AG10803 (cell line): ENCODE measurements at places on chromosomes 4 and X.

DNA sequence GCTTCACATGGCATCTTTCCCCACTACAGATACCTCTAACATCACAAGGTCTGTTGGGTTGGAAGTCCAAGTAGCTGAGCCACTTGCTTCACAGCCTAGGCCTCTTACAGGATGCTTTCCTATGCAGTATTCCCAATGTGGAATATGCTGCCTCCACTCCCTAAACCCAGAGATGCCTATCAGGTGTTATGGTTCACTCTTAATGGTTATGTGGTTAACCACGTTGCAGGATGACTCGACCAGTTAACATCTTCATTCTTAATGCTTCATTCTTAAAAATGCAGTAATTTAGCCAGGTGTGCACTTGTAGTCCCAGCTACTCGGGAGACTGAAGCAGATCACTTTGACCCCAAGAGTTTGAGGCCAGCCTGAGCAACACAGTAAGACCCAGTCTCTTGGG, 24.2 kb downstream of the HAUS3 start:
- DNase-seq: peak; percentile 38

GRCh38 chr4:188864741-188865140, 725.5 kb downstream of the TRIML1 start:
- no peak for DNase-seq

- DNase-seq: no peak
Observed at GRCh38 chrX:137342969-137343368, 223.0 kb upstream of the ZIC3 start.

DNA sequence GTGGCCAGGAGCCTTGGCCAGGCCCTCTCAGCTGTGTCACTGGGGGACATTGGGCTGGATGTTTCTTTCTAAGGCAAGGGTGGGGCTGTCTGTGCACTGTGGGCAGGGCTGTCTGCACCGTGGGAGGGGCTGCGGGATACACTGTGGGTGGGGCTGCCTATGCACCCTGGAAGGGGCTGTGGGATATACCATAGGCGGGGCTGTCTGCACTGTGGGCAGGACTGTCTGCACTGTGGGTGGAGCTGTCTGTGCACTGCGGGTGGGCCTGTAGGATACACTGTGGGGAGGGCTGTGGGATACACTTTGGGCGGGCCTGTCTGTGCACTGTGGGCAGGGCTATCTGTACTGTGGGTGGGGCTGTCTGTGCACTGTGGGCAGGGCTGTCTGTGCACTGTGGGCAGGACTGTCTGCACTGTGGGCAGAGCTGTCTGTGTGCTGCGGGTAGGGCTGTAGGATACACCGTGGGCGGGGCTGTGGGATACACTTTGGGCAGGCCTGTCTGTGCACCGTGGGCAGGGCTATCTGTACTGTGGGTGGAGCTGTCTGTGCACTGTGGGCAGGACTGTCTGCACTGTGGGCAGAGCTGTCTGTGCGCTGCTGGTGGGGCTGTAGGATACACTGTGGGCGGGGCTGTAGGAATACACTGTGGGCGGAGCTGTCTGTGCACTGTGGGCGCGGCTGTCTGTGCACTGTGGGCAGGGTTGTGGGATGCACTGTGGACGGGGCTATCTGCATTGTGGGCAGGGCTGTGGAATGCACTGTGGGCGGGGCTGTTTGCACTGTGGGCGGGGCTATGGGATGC, 31.1 kb downstream of the ACOX3 start:
- DNase-seq: peak; percentile 33

GRCh38 chrX:11481035-11481434, 184.7 kb downstream of the ARHGAP6 start:
- DNase-seq: peak; percentile 26

DNA sequence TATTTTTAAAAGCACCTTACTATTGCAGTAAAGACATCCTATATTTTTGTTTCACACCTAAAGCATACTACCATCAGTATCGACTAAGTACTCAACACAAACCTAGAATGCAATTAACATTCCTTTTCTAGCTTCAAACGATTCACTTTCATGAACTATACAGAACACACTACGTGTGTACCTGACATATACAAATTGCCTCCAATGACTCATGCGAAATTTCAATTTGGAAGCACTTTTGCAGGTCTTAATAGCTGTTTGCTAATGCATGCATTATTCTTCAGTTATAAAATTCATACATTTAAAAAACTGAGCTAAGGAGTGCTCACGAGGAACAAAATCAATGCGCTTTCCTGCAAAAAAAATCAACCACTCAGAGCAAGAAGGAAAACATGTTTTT, 19.7 kb upstream of the GPM6B start:
- no peak for DNase-seq

DNA sequence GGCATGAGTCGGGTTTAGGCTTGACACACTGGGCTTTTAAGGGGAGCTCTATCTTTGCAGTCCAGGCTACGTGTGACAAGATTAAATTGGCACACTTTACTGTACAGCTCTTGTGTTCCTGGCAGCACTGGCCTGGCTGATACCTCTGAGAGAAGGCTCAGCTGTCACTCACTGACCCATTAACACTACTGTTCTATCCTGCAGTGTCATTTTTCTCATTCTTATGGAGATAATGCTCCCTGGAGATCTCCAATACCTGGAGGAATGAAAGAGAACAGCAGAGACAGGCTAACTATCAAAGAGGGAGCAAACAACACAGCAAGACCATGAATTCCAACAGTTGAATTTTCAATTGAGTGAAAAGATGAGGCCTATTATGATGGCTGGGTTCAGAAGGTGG, 1.7 kb upstream of the PDHA2 start:
- DNase-seq: no peak

GRCh38 chr4:41181037-41181436, 33.3 kb downstream of the APBB2 start:
- DNase-seq: no peak

DNA sequence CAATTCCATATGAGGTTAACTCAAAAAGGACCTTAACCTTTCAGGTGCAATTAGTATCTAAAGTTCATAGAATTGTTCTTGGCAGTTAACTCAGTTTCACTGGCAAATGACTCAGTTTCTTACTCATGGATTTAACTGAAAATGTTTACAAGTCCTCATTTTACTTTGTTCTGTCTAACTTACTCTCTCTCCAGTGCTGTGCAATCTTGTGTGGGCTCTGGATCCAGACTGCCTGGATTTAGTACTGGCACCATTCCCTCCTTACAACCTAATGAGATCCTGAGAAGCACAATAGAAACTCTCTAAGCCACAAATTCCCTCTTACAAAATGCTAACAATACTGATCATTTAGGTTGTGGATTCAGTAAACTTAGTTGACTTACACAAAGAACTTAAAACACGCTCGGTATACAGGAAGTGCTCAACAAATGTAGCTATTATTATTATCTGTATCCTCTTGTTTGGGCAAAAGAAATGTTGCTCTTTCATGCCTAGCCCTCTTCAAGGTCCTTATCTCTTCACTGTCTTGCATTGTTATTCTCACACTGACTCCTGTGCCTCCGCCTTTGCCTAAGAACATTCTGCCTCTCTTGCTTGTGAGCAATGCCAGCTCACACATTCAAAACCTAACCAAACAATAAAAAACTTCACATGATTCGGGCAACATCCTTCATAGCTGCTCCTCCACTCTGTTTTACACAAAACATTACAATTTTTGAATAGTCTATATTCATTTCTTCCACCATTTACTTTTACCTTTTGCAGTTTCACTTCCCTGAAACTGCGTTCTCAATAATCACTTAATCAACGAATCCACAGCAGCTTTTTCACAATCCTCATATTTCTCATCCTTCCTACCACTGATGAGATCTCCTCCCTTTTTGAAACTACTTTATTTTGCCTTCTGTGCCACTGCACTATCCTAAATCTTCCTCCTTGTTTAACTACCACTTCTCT, 91.8 kb downstream of the PDE5A start:
- DNase-seq: peak; percentile 44

- DNase-seq: no peak
Observed at GRCh38 chr4:161546902-161547301, 616.9 kb downstream of the FSTL5 start.

DNA sequence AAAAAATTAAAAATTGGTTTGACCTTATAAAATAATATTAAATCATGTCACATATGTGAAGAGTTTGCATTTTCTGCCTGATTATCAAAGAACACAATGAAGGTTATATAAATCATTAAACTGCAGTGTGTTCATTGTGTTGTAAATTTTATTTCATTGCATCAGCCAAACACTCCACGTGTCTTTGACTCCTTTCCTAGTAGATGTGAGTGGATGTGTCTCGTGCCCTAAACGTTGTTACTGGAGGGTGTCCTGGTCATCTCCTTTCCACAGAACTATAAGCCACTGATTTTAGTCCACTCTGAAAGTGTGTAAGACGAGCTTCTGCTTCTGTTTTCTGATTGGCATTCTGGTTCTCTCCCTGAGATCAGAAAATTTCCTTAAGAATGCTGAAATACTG, 127.3 kb downstream of the NDST4 start:
- no peak for DNase-seq

DNA sequence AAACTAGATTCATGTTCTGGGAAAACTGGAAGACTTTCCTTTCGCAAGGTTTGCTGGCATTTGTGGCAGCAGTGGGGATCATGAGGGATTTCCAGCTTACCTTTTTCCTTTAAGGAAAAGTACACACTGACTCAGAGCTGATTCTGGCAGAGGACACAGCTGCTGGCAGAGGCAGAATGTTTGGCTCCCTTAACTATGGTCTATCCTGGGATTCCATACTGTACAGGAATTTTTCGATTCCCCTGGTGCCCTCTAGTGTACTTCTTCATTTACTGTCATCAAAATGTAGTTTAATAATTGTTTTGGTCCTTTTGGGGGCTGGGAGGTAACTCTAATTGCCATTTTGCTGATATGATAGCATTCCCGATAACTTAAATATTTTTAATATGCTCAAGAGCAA, 152.7 kb downstream of the GABRG1 start:
- DNase-seq: no peak

- DNase-seq: peak; percentile 15
Observed at GRCh38 chr4:7697343-7697742, 242.3 kb downstream of the AFAP1 start.

DNA sequence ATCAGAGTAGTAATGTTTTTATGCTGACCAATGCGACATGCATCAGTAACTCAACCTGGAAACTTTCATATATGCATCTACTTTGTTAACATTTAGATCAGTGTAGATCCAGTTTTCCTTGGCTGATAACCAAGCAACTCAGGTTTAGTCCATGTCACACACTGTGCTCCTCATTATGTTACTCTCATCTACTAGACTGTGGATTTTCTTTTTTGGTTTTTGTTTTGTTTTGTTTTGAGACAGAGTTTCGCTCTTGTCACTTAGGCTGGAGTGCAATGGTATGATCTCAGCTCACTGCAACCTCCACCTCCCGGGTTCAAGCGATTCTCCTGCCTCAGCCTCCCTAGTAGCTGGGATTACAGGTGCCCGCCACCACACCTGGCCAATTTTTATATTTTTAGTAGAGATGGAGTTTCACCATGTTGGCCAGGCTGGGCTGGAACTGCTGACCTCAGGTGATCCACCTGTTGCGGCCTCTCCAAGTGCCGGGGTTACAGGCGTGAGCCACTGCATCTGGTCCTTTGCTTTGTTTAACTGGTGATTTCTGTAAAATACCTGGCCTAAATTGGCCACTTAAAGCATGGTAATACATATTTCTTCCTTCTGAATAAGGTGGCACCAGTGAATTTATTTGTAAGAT, 48.6 kb downstream of the SMARCAD1 start:
- no peak for DNase-seq

DNA sequence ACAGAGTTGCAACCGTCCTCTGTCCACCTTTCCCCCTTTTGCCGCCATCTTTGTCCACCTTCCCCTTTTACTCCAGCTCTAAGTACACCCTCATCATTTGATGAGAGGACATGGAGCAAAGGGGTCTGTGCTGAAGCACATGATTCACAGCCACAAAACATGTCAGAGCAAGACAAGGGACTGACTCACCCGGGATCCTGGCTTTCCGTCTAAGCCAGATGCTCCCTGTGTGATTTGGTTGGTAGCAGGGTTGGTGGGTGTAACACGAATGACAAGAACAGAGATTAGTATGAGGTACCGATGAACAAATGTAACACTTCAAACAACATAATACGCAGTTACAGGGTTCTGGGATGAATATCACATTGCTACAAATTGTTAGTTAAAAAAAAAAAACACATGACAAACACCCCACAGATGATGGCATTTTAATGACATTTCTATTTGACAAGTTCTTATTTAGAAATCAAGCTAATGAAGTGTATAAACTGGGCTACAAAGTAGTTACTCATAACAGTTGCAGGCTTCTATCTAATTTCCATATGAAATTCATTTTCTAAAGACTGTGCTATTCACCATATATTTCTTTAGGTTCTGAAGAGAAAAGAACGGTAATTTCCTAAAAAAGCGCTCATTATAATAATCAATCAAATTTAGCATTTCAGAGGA, 71.4 kb upstream of the ETNPPL start:
- DNase-seq: peak; percentile 76

DNA sequence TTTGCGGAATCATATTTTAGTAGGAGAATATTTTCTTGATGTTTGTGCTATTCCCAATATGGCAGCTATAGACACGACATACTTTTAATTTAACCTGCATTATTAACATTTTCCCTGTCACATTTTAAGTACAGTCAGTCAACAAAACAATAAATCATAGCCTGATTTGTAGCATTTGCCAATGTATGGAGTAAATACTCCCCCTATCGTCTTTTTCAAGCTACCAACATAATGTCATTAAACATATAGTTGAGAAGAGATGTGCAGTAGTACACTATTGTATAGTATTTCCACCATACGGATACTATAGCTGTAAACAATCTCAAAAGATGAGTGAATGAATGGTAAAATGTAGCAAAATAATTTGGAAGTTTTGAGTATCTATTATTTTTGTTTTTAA, 303.7 kb upstream of the MAGEB2 start:
- DNase-seq: no peak

GRCh38 chrX:7640392-7640791, 202.6 kb upstream of the VCX start:
- DNase-seq: no peak
